HTR-8/SVneo (cell line): ENCODE measurements at places on chromosomes 5 and 9.

DNA sequence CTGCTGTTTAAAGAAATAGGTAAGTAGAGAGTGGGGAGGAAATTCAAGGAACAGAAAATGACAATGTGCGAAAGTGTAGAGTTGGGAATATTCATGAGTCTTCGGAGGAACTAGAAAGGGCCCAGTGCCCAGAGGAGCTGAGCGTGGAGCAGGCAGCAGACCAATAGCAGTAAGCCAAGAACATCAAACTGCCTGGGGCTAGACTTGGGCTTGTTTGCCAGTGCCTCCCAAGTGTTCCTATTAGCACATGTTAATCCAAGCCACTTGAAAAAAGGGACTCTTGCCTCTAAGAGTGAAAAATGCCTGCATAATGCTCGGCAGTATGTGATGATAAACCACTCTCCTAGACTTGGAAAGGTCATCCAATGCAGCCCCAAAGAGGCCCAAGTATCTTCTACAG, 1.2 kb upstream of the TAL2 start:
- DNase-seq, result no peak

- DNase-seq, result no peak
Observed at GRCh38 chr5:38695021-38695958, 138.8 kb upstream of the LIFR start.

GRCh38 chr9:15369238-15369637, 53.4 kb upstream of the SNAPC3 start:
- no peak for DNase-seq

- no peak for DNase-seq
Observed at GRCh38 chr5:181166812-181167733, 19.7 kb downstream of the OR2V2 start.

DNA sequence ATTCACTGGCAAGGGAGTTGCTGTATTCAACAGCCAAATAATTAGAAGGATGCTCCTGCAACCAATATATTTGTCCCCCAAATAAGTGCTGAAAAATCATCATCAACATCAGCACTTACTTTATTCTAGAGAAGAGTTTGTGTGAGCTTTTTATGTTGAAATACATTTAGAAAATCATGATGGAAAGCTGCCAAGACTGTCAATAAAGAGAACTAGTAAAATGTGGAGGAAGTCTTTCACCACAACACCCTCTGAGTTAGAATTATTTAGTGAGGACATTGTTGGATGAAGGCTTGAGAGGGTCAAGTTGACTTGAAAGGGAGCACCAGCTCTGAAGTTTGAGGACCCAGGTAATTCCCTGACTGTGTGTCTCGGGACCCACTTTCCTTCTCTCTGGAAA, 100.2 kb upstream of the TBCA start:
- no peak for DNase-seq

DNA sequence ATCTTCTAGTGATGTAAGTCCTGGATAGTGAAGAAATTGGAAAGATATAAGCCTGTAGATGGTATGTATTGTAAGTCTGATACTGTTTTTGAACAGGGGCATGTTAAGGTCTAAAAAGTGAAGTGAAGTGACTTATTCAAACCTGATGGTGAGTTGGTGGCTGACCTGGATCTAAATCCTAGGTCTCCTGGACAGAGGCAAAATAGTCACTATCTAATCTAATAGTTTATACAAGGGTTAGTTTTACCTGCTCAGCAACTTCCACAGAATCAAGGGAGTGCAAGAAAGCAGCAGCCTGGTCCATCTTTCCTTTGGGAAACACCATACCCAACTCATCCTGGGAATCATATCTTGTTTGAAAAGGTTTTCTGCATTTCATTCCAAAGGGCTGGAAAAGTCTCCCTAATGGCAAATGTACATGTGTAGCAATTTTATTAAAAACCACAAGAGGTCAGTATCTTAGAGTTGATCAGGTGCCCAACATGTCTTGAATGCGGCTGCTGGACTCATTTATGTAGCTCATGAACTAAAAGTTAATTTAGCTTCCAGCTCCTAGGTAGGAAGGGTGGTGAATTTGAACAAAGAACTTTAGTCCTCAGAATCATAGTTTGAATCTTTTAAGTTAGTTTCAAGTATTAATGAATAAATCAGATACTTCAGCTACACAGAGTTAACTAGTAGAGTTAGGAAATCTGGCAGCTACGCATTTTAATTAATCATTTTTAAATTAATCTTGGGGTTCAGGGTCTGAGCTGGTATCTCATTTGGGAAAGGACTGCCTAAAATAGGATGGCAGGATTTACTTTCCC, 26.0 kb downstream of the SKP2 start:
- peak; percentile 31 for DNase-seq

DNA sequence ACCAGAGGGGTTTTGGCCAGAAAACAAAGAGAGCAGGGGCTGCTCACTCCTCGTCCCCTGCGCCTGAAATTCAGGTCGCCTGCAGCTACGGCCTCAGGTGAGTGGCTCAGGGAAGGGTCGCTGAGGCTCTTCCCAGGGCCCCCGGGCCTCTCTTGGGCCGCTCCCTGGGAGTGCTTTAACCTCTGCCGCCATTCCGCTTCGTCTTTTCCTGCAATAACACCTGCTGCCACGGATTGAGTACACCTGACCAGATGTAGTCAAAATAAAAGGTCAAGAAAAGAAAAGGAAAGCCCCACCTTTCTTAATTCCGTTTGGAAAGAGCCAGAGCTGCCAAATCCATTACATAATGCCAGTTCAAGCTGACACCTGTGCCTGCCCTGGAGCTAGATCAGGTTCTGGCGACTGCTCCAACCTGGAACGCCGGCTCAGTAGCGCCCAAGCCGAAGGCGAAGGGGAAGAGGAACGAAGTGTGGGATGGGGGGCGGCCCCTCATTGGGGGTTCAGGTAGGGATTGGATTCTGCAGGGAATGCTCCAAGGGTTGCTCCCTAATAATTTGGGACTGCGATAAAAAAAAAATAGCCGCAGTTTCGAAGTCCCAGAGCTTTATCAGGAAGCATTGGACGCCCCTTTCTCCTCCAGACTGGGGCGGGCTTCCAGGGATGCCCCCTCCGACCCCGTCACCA, 193.9 kb downstream of the MEF2C start:
- DNase-seq, result no peak

GRCh38 chr5:53373451-53374158, 106.8 kb upstream of the FST start:
- no peak for DNase-seq

- no peak for DNase-seq
Observed at GRCh38 chr9:21989440-21990189, 4.6 kb downstream of the CDKN2A start.

GRCh38 chr9:16729651-16730050, 140.8 kb downstream of the BNC2 start:
- no peak for DNase-seq

DNA sequence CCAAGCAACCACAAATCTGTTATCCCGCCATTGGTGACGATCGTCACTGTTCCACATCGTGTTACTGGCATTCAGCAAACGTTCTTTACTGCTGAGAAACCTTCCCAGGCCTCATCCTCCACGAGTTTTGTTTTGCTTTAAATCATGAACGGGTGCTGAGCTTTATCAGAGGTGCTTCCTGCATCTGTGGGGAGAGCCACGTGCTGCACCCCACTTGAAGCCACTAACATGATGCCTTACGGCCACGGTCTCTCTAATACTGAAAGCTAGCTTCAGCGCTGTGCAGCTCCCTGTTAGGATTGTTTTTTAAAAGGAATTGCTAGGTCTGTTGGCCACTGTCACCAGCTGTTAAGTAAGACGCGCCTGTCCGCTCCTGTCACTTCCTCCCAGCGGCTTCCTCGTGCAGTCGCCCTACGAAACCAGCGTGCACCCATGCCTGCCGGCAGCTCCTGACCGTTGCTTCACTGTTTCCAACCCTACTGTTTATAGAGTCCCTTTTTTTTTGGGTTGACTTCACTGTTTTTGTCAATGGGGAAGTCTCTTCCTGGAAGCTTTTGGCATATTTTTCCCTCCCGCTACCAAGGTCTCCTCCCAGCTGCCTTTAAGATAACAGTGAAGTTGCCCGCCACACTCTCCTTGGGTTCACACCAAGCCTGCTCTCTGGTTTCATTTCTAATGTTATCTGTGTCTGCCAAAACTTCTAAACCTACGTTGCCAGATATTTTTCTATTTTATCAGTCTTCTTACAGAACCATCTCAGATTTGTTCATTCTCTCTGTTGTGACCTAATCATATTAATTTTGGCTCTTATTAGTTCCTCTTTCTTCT, 20.3 kb downstream of the LPCAT1 start:
- no peak for DNase-seq

DNA sequence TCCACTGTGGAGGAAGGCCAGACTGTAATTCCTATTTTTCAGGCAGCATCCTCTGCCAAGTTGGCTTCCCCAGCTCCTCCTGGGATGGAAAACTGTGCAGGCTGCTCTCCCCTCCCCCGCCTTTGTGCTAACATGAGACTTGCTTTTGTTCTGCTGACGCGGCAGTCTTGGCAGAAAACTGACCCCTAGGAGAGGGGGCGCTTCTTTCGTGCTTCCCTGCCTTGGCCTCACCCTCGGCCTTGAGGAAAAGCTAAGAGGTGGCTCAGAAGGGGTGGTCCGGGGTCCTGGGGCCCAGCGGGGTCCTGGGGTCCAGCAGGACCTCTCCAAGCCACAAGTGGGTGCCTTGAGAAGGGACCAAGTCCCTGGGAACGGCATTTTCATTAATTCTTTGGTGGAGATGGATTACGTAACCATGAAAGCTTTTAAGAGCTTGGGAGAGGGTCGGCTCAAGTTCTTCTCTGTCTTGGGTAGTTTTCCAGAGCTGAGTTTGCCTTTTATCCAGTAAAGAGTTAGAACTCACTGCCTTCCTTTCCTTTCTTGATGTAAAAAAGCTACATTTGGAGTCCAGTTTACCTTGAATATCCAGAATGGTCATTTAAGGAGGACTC, 51.0 kb downstream of the SH3PXD2B start:
- no peak for DNase-seq

GRCh38 chr9:8960254-8960653, 1160.7 kb upstream of the DMAC1 start:
- DNase-seq, result no peak

DNA sequence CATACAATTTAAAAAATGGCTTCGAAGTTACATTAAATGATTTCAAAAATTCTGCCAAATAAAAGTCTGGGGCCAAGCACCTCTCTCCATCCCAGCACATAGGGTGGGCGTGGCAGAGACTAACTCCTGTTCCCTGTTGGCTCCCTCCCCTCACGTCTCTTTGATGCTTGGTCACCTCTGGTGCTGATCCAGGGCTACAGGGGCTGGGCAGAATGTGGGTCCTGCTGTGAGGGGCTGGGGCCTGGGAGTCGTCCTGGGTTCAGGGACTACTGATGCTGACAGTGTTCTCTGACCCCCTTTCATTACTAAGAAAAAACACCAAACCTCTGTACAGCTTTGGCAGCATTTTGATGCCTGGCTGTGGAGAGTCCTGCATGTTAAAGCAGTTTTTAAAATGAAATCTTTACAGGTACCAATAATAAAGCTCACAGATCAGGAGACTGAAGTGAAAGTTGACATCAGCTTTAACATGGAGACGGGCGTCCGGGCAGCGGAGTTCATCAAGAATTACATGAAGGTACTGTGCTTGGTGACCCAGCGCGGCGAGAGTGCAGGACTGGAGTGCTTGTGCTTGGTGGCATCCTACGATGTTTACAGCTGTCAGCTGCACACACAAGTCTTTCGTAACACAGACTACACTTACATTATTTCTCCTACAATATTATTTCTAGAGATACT, 29.0 kb downstream of the TENT4A start:
- DNase-seq, result no peak

DNA sequence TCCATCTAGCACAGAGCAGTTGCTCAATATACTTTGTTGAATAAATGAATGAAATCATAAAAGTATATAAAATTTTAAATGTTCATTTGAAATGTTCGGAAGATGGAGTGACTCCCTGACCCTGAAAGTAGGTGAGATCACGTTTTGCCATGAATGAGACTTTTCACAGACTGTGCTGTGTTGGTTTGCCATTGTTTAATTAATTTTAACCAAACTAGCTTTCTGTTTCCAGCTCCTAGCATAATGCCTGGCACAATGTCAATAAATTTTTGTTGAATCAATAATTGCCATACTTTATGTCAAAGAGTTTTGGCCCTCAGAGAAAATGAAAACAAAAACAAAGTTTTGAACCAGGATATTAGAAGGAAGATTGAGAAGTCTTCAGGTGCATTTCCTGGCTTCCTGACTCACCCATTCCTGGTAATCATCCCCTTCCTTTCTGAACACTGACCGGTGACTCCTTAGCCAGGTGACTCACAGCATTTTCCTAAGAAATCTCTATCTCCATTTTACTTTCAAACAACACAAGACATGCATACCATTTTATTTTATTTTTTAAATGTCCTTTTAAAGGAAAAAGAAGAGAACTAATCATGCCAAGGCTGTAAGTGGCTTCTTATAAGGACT, 15.1 kb downstream of the SLC28A3 start:
- no peak for DNase-seq

- DNase-seq, result peak; percentile 65
Observed at GRCh38 chr9:130936285-130937117, 2.5 kb downstream of the FIBCD1 start.
